Stimulated activated CD8-positive, alpha-beta memory T cell treated with anti-CD3 and anti-CD28 coated beads, Interleukin-7, amount 100 ng/mL, for 1 hour (primary cell): ENCODE measurements at places on chromosomes 6 and 20.

DNA sequence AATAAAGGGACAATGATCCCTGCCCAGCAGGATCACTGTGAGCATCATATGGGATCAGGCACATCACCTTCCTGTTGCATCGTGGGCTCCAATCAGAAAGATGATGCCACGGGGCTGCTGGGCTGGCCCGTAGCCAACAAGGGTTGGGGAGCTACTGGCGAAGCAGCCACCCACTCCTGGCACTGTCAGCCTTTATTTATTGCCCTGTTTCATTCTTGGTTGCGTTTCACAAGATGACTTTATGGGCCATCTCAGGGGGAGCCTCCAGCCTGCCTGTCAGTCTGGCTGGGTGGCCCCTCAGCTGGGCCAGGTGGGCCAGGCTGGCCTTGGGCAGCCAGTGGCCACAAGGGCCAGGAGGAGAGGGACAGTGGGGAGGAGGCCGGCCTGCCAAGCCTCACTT, 17.3 kb downstream of the VSTM2L start:
- no peak for DNase-seq

GRCh38 chr6:35014341-35014740, 125.3 kb downstream of the ANKS1A start:
- DNase-seq, result no peak

DNA sequence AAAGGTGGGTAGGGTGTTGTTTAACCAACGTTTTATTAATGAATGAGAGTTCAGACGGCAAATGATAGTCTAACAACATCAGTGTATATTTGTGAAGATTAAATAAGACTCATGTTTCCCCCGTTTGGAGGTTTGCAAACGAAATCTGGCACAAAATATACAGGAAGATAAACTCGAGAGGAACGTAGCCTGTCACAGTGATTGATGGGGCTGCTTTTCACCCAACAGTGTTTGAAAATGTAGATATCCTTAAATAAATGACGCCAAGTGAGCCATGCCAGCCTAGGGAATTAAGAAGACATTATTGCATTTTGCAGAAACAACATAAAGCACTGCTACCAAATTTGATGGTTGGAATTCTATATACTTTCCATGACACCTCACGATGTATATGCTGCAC, 696.5 kb upstream of the FLRT3 start:
- DNase-seq, result no peak

GRCh38 chr6:168162366-168162765, 83.4 kb upstream of the FRMD1 start:
- DNase-seq, result no peak

DNA sequence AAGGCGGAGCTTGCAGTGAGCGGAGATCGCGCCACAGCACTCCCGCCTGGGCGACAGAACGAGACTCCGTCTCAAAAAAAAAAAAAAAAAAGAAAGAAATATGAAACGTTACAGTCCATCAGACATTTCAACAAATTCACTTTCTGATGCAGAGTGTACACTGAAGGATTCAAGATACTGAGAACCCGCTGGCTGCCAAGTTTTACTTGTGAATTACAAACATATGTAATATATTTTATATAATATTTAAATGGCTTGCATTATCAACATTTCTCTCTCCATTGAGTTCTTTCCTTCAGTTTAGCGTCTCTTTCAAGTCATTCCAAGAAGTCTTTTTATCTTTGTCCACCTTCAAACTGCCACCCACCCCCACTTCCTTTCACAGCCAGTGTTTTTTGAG, 240.9 kb upstream of the RNF217 start:
- DNase-seq, result no peak

DNA sequence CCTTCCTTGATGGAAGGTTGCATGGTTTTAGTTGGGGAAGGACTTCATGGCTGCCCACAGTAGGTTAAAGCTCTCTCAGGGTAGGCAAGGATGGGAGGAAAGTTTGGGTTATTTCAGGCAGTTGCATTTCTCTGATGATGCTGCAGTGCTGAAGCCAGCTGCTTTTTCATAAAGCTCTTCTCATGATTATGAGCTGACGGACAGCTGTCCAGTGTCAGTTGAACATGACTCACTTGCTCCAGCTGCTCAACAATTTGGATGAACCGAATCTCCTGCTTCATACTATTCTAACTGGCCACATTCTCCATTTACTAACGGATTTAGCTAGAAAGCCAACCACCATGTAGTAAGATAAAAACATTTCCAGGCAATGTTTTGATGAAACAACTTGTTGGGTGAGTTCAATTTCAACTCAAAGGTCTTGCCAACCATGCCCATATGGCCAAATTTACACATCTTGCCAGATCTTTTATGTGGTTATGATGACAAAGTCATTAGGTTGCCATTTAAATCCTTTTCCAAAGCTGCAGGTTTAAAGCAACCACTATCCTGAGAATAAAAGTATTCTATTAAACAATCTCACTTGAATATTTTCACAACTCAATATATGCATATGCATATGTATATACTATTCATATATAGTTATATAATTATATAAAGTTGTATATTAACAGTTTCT, 125.9 kb downstream of the HS3ST5 start:
- DNase-seq, result no peak

DNA sequence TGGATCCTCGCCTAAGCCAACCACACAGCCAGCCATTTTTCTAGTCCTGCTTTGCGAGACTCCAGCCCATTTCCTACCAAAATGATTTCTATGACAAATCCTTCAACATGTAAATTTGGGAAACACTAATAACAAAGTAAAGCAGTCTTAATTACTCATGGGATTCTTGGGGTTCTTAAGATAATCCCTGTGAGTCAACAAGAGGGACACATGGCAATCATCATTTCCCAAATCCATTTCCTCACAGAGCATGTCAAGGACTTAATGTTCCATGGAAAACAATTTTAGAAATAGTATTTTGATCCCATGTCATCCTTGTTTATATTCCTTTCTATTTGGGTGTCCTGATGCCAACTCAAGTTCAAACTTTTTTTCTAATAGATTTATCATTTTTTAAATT, 322.7 kb upstream of the NOX3 start:
- DNase-seq, result no peak

DNA sequence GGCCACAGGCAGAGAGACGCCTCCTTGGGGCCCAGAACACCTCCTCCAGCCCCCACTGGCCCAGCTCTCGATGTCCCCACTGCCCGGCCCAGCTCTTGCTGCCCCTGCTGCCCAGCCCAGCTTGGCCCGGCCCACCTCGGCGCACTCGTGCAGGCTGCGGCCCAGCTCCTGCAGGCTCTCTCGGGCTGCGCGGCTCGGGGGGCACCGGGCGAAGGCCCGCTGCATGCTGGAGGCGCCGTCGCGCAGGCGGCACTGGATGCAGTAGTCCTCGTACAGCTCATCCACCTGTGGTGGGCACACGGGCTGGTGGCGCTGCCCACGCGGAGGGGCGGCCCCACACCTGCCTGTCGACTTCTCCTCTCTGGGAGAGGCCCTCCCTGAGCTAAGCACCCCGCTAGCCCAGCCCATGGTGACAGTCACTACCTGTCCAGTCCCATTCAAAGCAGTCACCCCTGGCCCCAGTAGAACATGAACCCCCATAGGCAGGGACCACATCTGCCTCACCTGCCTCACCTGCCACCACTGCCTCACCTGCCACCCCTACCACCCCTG, 81.8 kb downstream of the RIPOR3 start:
- no peak for DNase-seq
